ENCODE measurements at places on chromosomes 13 and 19.

DNA sequence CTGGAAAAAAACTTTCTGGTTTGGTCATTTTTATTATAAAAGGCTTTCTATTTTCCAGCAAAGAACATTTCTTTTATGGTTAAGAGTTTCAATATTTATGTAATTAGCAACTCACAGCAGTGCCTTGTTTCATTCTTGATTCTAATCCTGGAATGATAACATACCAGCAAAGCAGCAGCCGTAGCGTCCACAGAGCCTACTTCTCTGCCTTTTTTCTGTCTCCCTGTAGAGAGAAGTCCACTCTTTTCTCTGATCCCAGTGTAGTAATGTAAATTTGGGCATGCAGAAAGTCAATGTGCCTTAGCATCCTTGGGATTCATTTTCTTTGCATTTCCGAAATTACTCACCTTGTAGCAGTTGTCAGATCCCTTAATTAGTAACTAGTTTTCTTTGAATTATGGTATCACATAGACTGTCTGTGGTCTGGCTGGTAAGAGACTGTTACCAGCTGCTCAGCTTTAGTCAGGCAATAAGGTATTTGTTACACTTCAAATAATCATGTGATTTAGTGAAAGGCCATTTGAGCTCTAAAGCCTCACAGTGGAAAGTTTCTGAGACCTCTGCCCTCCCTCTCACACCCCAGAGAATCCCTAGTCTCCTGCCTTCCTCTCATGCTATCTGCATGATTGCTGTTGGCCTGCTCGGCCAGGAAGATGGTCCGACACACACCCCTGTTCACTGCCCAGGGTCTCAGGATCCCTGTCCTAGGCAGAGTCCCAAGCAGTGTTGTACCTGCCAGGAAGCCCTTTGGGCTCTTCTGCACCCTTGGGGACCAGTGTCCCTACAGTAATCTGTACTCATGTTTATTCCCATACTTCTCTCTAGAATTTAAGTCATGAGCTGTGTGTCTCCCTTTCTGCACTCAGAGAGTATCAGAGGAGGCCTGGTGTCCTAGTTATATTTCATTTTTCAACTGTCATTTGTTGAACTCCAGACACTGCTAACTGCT lies 86.3 kb downstream of the LRCH1 start:
- no peak for DNase-seq

- no peak for DNase-seq
These were observed 65.8 kb downstream of the MLLT1 start for GRCh38 chr19:6213696-6214641.

GRCh38 chr19:35545001-35545854 lies at the start of gene TMEM147:
TMEM147 (plus strand) TSS chr19:35545626; CDS start chr19:35545740, 114 bp downstream.
- peak; percentile 62 for DNase-seq

DNA sequence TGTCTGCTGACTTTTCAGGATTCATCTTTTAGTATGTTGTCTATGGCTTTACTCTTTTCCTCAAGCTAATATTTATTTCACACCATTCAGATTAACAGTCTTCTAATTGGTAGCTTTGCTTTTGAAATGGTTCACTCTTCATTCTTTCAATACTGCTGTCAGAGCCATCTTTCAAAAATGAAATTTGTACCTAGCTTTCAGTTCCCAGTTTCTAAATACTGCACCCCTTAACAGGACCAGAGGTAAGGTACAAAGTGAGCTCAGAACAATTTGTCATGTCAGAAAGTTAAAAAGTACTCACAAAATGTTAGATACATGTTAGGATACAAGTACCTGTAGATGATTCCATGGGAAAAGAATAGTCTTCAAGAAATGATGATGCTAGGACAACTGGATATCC lies 83.0 kb downstream of the FNDC3A start:
- no peak for DNase-seq

- no peak for DNase-seq
These were observed 9.2 kb upstream of the GNA11 start for GRCh38 chr19:3084943-3085342.
